ENCODE measurements at places on chromosomes 7 and 10.

DNA sequence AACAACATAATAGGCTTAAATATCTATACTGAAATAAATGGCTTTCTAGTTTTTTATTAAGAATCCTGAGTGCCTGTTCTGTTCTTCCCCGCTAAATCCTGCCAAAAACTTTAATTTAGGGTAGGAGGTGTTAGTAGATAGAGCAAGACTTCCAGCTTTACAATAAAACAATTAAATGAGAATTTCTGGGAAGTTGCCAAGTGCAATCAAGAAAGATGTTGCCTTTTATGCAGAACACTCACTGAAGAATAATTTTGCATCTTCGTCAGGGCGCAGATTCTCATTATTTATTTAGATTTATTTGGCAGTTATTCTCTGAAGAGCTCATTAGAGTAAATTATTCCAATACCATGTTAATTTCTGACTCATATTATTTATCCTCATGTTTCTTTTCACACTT is 103.2 kb upstream of the GPR141 start:
- no peak for DNase-seq

DNA sequence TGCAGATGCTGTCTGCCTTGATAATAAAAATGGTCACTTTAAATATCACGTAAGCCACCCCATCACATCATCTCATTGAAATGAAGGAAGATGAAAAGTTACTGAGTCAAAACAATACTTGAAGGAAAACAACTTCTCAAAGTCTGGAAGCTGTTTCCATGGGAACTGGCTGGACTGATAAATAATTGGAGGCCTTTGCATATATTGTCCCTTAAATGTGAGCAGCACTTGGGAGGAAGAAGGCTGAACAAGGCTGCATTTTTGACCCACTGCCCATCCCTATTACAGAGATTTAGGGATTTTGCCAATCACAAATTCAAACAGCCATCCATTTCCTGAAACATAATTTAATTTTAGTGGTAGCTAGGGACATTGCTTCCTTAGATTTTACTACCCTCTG is 18.2 kb upstream of the MAGI2 start:
- DNase-seq = no peak

DNA sequence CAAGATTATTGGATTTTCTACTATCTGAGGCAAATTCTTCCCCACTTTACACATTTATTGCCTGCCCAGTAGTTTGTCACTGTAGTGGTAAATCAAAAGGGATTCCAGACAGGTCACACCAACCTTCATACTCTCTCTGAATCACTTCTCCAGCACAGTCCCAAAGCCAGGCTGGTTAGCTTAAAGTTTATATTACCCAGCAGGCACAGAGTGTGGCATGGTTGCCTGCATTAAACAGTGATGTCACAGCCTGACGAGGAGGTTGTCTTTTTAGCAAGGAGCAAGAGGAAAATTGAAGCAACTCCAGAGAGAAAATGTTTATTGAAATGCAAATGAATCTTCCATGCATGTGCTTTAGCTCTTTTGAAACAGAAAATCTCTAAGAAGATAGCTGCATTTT is 375.5 kb upstream of the CELF2 start:
- DNase-seq = no peak

GRCh38 chr10:69901022-69901421 is 99.3 kb downstream of the COL13A1 start:
- no peak for DNase-seq

GRCh38 chr7:98785929-98786571 is 83.8 kb downstream of the TMEM130 start:
- peak; percentile 41 for DNase-seq

DNA sequence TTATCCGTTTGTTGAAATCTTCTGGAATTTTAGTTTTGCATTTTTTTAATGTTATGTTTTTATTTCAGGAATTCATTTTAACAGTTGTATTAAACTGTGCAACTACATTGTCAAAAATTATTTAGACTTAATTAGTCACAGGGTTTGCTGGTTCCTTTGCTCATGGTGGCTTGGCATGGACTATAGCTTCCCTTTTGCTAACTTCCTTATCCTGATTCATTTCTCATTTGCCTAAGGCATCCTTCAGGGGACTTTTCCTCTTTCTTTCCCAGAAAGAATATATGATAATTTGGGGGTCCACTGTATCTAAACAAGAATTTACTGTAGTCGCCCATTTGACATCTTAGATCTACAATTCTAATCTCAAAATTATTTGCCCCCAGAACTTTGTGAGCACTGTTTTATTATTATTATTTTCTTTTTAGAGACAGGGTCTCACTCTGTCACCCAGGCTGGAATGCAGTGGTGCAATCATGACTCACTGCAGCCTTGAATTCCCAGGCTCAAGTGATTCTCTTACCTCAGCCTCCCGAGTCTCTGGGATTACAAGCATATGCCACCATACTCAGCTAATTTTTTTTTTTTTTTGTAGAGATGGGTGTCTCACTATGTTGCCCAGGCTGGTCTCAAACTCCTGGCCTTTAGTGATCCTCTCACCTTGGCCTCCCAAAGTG is 13.9 kb downstream of the FIGNL1 start:
- peak; percentile 70 for DNase-seq

DNA sequence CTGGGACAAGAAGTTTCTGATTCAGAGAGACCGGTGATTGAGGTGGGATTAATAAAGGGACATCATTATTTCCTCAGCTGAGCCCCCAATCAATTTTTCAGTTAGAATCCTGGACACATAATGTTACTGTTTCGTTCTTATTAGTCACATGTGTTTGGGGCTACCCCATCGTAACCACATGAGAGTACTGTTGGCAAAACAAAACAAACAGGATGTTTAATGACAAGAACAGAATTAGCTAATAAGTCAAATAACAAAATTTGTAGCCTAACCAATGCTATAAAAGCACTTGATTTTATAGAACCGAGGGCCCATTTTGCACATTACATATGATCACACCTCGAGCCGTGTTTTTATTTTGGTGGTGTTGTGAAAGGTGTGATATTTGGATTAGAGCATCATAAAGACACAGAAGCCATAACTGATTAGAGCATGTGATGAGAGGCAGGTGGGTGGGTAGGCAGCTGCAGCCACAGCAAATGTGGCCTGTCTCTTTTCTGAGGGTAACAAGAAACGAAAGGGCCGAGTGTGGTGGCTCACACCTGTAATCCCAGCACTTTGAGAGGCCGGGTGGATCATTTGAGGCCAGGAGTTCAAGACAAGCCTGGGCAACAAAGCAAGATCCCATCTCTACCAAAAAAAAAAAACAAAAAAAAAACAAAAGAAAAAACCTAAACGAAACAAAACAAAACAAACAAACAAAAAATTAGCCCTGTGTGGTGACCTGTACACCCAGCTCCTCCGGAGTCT is 1.8 kb upstream of the VWC2 start:
- no peak for DNase-seq

GRCh38 chr10:88245974-88246511 is 337.1 kb downstream of the RNLS start:
- DNase-seq = peak; percentile 72

GRCh38 chr7:48113275-48113674 is 24.2 kb downstream of the UPP1 start:
- DNase-seq = no peak

DNA sequence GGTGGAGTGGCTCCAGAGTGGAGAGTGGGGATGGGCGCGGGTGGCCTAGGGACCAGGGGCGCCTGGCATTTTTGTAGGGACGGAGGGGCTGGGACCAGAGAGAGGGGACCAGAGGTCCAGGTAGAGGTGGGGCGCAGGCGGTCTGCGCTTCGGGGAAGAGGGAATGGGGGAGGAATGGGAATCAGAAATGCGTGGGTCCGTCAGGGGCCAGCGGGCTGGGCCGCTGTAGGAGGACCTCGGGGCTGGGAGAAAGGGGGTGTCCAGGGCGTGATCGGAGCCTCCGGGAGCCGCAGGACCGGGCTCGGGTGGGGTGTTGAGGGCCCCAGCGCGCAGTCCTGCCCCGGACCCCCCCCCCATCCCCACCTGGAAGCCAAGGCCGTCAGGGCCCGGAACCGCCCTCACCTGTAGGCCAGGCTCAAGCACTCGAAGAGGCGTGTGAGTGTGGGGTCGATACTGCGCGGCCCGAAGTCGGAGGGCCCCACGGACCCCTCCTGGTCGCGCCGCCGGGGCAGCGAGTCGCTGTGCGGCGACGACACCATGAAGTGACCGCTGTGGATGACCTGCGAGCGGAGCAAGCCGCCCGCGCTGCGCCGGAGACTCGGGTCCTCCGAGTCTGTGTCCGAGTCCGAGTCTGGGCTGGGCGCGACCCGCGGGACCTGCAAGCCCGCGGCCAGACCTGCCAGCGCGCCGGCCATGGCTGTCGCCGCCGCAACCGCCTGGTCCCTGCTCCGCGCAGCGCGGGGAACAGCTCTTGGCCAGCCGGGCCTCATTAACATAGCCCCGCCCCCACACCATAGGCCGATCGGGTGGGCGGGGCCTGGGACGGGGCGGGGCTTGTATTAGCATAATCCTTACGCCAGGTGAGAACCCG is at the start of gene MLXIPL:
MLXIPL (minus strand) TSS at position 725 of the 871 bp plus-strand sequence; CDS start at position 695, 30 bp downstream.
- DNase-seq = peak; percentile 21

DNA sequence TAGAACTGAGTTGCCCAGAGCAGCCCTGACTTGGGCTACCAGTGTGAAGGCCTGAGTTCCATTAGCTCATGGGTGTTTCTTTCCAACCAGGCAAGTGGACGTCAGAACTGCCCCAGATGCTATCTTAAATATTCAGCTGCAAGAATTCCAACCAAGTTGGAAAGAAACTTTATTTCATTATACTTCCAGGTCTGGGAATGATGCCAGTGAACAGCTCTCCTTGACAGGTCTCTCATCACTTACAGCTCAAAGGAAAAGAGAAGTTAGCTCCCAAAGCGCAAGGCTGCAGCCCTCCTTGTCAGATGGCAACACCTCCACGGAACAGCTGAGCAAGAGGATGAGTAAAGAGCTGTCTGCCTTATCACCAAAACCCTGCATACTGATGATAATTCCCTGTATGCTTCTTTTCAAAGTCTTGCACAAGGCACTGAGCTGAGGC is 255.5 kb upstream of the AOAH start:
- peak; percentile 30 for DNase-seq

DNA sequence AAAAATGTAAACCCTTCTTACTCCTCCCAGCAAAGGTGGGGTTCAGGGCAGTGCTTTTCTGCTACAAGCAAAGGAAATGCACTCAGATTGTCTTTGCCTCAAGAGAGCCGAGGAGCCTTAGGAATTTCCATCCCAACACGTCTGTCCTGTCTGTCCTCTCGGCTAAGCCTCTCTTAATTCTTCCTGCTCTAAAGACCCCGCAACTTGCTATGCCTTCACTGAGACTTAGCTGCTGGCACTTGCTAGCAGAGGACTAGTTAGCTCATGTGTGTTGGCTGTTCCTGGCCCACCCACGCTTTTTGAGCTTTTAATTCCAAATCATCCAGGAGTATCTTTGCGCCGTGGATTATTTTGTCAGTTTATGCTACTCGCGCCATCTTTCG is 481 bp upstream of the NPM3 start:
- DNase-seq = peak; percentile 5

DNA sequence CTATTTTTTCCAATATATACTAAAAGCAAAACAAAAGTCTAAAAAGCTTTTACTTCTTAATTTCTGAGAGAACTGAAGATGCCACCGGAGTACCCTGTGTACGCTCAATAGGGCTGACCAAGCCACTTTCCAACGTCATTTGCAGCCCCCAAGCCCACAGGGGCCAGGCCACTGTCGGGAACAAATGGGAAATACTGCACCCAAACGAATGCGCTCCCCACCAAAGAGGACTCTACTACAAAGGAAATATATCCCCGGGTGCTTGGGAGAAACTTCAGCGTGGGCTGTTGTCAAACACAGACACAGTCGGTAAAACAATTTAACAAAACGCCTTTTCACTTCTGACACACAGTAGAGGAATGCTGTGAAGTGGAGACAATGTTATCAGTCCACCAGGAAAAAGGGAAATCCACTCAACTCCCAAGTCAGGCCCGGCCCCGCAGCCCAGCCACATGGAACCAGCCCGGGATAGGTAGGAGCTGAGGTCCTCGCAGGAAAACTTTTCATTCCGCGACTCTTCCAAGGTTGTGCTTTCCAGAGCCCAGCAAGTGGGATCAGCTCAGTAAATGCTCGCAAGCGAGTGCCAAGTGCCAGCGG is 1.4 kb downstream of the PARD3 start:
- peak; percentile 49 for DNase-seq

Measured in fibroblast of upper back skin (primary cell).